ENCODE measurements at places on chromosomes 1 and 21.

DNA sequence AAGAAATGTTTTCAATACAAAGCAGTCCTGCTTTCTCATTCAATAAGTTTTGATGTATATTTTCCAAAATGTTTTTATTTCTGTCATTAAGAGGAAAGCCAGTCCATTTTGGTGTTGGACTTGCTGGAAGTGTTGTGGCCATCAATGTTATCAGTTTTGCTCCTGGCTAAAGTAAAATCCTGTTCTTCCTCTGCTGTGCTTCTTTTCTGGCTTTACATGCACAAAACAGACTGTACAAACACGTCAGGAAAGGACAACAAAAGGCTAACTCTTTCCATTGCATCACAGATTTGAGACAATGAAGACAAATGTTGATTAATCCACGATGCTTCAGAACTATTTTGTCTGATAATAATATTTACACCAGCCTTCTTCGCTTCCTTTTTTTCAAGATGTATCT, 735.4 kb downstream of the LTN1 start:
- DNase-seq, result no peak

DNA sequence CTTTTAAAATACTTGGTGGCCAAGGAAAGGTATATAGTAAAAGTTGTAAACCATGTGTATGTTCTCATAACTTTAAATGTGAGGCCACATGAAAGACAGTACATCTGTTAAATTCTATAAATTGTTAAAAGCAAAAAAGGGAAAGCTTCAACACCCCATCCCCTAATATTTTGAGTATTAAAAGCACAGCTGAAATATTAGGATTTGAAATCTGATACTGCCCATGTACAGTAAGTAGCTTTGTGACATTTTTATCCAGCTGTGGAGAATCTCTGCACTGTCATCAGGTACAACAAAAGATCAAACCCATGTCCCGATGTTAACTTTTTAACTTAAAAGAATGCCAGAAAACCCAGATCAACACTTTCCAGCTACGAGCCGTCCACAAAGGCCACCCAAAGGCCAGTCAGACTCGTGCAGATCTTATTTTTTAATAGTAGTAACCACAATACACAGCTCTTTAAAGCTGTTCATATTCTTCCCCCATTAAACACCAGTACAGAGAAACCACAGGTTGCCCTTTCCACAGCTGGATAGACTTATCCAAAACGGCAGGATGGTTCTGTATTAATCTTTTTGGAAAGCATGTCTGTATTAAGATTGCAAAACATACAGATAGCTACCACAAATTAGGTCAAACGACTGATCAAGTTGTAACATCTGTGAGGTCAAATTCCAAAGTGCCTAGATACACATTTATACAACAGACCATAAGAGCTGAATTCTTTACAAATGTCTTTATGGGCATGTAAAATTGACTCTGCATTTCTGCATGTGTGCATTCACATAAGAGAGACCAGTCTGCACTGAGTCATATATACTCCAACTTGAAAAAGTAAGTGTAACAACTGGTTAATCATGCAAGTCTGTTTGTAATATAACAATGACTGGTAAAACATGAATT, 5.2 kb downstream of the IRF2BP2 start:
- DNase-seq, result peak; percentile 83

GRCh38 chr1:225763716-225764548, 13.7 kb upstream of the SRP9 start:
- DNase-seq, result no peak

DNA sequence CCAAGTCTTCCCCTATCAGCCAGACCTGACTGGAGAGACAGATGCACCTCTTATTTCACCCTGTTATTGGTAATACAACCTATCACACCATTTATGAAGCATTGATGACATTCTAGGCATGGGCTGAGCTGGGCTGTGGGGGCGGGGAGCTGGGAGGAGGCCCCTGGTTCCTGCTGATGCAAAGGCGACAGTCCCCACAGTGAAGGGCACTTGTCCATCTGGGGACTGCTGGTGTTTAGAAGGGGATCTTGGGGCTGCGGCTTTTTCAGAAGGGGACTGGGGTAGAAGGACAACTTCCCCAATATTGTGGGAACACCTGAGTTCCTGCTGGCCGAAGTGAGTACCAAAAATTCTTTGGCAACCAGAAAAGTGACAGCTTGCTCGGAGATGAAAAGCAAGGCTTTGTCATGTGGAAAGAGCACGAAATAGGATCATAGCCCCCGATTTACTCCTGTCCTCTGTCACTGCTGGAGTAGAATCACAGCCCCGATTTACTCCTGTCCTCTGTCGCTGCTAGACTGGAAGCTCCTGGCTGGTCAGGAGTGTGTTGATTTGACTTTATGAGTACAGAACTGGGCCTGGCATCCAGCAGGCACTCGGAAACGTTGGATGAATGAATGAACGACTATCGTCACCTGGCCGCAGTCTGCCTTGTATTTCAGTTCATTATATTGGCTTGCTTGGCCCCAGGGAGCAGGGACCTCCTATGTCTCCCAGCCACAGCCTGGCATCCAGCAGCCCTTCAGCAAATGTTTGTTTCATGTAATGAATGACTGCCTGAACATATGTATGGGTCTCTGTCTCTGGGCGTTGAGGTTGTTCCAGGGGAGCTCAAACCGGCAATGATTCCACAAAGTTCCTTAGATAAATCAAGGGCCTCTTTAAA, 16.5 kb upstream of the ETV3L start:
- no peak for DNase-seq

- DNase-seq, result no peak
These were observed 726.4 kb downstream of the BRINP3 start for GRCh38 chr1:189751311-189751710.

DNA sequence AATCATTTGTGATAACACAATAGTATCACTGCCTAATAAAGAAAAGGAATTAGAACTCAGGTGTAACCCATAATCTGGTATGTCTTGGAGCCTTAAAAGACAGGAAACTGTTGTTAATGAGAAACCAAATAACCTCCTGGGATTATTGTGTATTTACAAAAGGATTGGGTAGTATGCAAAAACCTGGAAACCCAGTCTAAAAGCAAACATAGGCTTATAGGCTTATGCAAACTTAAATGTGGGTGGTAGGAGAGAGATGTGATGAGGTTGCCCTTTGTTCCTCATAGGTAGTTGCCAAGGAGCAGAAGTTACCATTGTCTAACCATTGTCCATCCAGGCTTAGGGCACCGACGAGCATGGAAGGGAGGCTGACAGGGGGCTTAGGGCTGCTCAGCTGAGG, 165.8 kb downstream of the AK5 start:
- DNase-seq, result no peak

Measured in hematopoietic multipotent progenitor cell treated with erythropoietin and hydrocortisone succinate and interleukin-3 and kit ligand, for 17 days (in vitro differentiated cells).